ENCODE measurements at places on chromosomes 5 and 9. TPM values are rescaled to one million over a fixed set of nuclear protein-coding genes. Genes with fewer than 3 reads are reported as not detected.
A peak's percentile ranks its signal among the peaks of the same experiment; 100 is the strongest.

GRCh38 chr5:1761453-1761755 lies 38.2 kb downstream of the MRPL36 start:
- peaks cover 7% of the 10 kb centered on the region for H3K27me3 ChIP-seq
- no peaks in the 10 kb centered on the region for H3K36me3 ChIP-seq
- no peak for DNase-seq
- H3K27ac ChIP-seq = no peak overlapping the region
- H3K4me1 ChIP-seq = peaks cover 3% of the 10 kb centered on the region

GRCh38 chr9:133371261-133371711 lies 4.6 kb downstream of the SURF4 start:
- no peaks in the 10 kb centered on the region for H3K27me3 ChIP-seq
- peaks cover 12% of the 10 kb centered on the region for H3K4me1 ChIP-seq
- peaks cover 61% of the 10 kb centered on the region for H3K36me3 ChIP-seq
- DNase-seq = no peak

GRCh38 chr5:174839196-174839595 lies 114.8 kb downstream of the MSX2 start:
- DNase-seq = no peak
- no peaks in the 10 kb centered on the region for H3K4me1 ChIP-seq
- H3K4me3 ChIP-seq = no peak overlapping the region
- no peaks in the 10 kb centered on the region for H3K36me3 ChIP-seq

DNA sequence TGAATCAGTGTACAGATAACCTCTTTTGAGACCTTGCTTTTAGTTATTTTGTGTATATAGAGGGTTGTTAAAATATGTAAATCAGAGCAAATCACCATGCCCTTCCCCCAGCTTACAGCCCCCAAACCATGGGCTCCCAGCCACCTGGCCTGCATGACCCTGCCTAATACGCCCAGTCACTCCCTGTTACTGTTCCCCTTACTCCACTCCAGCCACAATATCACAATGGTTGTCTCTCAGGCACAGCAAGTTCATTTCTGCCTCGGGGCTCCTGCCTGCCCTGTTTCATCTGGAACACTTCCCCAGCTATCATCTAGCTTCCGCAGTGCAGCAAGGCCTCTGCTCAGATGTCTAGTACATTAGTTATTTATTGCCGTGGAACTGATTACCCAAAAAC lies 5.0 kb upstream of the CARD19 start:
- no peak overlapping the region for H3K27ac ChIP-seq
- no peak overlapping the region for H3K4me3 ChIP-seq
- DNase-seq = no peak
- peaks cover 7% of the 10 kb centered on the region for H3K4me1 ChIP-seq

DNA sequence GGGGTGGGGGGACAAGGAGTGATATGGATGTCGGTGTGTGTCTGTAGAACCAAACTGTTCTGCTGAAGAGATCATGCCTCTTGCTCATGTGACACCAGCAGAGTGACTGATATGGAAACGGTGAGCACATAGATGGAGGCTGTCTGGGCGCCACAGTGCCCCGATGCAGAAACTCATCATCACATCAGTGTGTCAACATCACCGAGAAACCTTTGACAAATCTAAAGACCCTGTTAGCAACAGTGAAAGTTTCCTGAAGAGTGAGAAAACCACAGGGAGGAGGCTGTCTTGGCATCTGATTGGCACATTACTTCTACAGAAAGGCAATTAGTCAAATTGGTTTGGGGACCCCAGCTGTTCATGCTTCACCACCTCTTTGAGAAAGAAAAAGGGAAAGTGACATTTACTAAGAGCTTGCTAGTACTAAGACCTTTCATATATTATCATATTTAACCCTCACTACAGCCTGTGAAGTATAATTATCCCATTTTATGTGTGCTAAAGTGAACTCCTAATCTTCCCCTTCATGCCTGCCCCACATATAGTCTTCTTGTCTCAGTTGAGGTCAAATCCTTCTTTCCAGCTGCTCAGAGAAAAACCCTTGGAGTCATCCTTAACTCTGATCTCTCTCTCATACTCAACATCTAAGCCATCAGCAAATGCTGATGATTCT lies 25.6 kb downstream of the CSF2 start:
- H3K36me3 ChIP-seq = no peaks in the 10 kb centered on the region
- no peaks in the 10 kb centered on the region for H3K27me3 ChIP-seq
- H3K4me3 ChIP-seq = no peak overlapping the region
- H3K27ac ChIP-seq = no peak overlapping the region

GRCh38 chr5:170486371-170486770 lies 17.4 kb upstream of the KCNIP1 start:
- H3K36me3 ChIP-seq = no peaks in the 10 kb centered on the region
- no peaks in the 10 kb centered on the region for H3K27me3 ChIP-seq
- no peaks in the 10 kb centered on the region for H3K4me1 ChIP-seq
- DNase-seq = no peak
- H3K4me3 ChIP-seq = no peak overlapping the region

- H3K4me3 ChIP-seq = no peak overlapping the region
- H3K4me1 ChIP-seq = peaks cover 3% of the 10 kb centered on the region
- no peaks in the 10 kb centered on the region for H3K27me3 ChIP-seq
- no peak for DNase-seq
- no peak overlapping the region for H3K27ac ChIP-seq
These were observed 38.9 kb upstream of the SLC6A3 start for GRCh38 chr5:1483856-1484729.

Gene CYSRT1
- not detected for total RNA-seq

GRCh38 chr9:119453490-119453911 lies 84.3 kb upstream of the BRINP1 start:
- DNase-seq = no peak
- no peak overlapping the region for H3K27ac ChIP-seq
- no peaks in the 10 kb centered on the region for H3K36me3 ChIP-seq
- no peaks in the 10 kb centered on the region for H3K27me3 ChIP-seq
- H3K4me1 ChIP-seq = no peaks in the 10 kb centered on the region

DNA sequence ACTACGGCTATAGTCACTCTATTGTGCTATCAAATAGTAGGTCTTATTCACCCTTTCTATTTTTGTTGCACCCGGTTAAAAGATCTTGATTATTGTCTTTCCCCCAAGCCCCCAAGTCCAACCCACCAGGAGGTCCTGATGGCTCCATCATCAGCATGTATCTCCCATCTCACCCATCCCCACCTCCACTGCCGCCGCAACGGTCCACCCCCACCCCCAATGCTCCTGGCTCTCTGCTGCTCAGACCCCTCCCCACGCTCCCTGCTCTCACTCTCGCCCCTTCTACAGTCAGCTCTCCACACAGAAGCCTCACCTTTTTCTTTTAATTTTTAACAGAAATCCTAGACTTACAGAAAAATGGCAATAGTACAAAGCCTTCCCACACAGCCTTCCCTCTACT lies 51.5 kb upstream of the SH3PXD2B start:
- no peak overlapping the region for H3K27ac ChIP-seq
- peaks cover 60% of the 10 kb centered on the region for H3K27me3 ChIP-seq
- no peak for DNase-seq
- no peak overlapping the region for H3K4me3 ChIP-seq
- H3K4me1 ChIP-seq = no peaks in the 10 kb centered on the region

Gene CATSPER3
- total RNA-seq = under 0.01 TPM

DNA sequence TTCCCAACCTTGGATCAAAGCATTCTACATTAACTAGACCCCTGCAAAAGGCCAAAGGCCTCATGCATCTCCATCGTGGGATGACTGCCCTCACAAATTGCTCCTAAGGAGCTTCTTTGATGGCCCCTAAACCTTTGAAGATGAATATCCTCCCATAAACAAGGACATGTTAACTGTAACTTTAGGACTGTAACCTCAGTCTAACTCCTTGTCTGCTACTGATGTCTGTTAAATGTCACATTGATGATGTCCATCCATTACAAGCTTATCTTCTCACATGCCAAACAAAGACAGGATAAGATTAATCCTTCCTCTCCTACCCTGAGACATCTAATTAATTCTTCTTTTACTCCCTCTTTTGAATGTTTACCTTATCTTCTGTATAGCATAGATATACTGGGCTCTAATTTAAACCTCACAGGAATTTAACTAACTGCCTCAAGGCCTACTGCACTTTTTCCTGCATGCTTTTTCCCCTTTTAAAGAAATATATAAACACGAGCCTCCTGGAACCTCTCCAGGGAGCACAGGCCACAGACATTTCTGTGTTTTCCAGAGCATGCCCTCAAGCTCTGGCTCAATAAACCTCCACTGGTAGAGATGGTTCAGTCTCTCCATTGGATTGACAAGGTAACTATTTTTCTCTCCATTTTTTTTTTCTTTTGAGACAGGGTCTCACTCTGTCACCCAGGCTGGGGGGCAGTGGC lies 90.6 kb upstream of the SLC25A48 start:
- H3K4me3 ChIP-seq = no peak overlapping the region
- H3K27me3 ChIP-seq = no peaks in the 10 kb centered on the region
- H3K36me3 ChIP-seq = no peaks in the 10 kb centered on the region
- no peaks in the 10 kb centered on the region for H3K4me1 ChIP-seq
- no peak overlapping the region for H3K27ac ChIP-seq

GRCh38 chr5:151318850-151319732 lies 15.5 kb upstream of the SLC36A3 start:
- H3K27ac ChIP-seq = no peak overlapping the region
- H3K4me1 ChIP-seq = no peaks in the 10 kb centered on the region
- H3K27me3 ChIP-seq = peaks cover 2% of the 10 kb centered on the region
- no peaks in the 10 kb centered on the region for H3K36me3 ChIP-seq
- peak; percentile 2 for DNase-seq
- H3K4me3 ChIP-seq = no peak overlapping the region

Gene CD180
- not detected for total RNA-seq

DNA sequence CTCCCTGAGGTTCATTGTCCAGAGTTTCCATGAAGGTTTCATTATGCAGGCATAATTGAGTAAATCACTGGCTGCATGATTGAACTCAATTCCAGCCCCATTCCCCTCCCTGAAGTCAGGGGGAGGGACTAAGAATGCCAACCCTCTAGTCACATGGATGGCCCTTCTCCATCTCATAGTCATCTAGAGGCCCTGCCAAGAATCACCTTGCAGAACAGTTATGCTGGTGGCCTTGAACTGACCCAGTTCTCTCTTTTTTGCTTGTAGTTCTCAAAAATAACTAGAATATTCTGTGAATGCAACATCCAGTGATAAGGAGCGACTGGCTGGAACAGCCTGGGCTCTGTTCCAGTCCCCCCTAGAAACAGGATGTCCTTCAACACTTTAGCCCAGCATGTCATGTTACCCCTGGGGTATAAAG lies 31.7 kb downstream of the SLC35A4 start:
- H3K36me3 ChIP-seq = no peaks in the 10 kb centered on the region
- no peak for DNase-seq
- H3K4me3 ChIP-seq = no peak overlapping the region
- H3K27me3 ChIP-seq = peaks cover 2% of the 10 kb centered on the region

DNA sequence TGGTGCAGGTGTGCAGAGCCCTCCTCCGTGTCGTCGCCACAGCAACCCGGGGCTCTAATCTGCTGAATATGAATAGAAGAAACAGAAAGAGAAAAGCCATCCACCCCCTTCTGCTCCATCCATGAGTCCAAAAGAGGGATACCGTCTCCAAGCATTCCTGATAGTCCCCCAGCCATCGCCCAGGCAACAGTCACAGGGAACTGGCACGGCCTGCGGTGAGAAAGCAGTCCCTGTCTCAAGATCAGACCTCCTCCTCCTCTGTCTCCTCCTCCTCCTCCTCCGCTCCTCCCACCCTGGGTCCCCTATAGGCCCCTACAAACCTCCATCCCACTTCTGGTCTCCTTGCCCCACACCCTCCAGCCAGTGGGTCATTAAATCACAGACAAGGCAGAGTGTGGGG lies 308.1 kb upstream of the MPDZ start:
- no peak overlapping the region for H3K27ac ChIP-seq
- no peak for DNase-seq
- H3K36me3 ChIP-seq = no peaks in the 10 kb centered on the region
- H3K4me1 ChIP-seq = no peaks in the 10 kb centered on the region
- no peak overlapping the region for H3K4me3 ChIP-seq
- H3K27me3 ChIP-seq = no peaks in the 10 kb centered on the region

Gene SPINK13
- not detected for total RNA-seq

- H3K36me3 ChIP-seq = no peaks in the 10 kb centered on the region
- no peak overlapping the region for H3K4me3 ChIP-seq
- no peaks in the 10 kb centered on the region for H3K4me1 ChIP-seq
- no peak for DNase-seq
These were observed 71.4 kb downstream of the TLR4 start for GRCh38 chr9:117775591-117775990.

DNA sequence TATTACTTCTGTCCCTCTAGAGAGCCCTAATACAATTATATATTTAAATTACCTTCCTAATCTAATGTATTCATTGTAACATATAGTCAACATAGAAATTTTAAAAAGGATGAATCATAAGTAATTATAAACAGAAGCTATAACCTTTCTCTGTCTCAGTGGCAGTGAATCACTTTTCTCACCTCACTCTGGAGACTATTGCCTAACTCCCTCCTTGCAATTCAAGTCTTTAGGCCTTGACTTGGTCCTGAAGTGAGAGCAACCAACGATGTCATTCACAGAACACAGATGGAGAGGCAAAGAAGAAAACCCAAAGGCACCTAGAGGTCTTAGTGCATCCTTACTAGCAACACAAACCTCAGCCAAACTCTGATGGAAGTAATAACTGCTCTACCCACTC lies 133.3 kb upstream of the DPYSL3 start:
- H3K27me3 ChIP-seq = no peaks in the 10 kb centered on the region
- DNase-seq = peak; percentile 1
- H3K4me3 ChIP-seq = no peak overlapping the region
- H3K4me1 ChIP-seq = no peaks in the 10 kb centered on the region
- H3K36me3 ChIP-seq = no peaks in the 10 kb centered on the region

DNA sequence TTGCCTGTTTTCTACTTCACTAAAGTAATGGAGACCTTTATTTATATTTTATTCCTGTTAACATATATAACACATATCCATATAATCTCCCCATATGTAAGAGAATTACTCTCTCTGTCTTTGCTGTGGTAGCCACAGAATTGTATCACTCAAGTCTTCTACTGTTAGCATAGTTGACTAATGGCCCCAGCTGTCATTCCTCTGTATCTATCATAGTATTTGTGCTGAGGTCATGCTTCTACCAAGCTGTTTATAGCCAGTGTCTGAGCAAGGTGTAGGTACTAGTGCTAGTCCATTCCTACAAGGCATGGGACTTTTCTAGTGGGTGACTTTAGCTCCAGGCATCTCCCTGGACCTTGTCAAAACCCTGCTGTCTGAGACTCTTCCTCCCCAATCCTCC lies 244.1 kb downstream of the KIAA0825 start:
- no peak overlapping the region for H3K4me3 ChIP-seq
- H3K36me3 ChIP-seq = no peaks in the 10 kb centered on the region
- DNase-seq = no peak
- no peaks in the 10 kb centered on the region for H3K4me1 ChIP-seq

Gene SOHLH1
- not detected for total RNA-seq

GRCh38 chr5:142837081-142837725 lies 67.0 kb downstream of the ARHGAP26 start:
- no peaks in the 10 kb centered on the region for H3K36me3 ChIP-seq
- H3K4me1 ChIP-seq = peaks cover 6% of the 10 kb centered on the region
- H3K4me3 ChIP-seq = no peak overlapping the region

Gene SLC25A2
- total RNA-seq = 0.28 TPM

Data from IMR-90 (cell line).